Astrocyte (in vitro differentiated cells and primary cell): ENCODE measurements at places on chromosomes 1 and 21. TPM values are rescaled to one million over a fixed set of nuclear protein-coding genes. Genes with fewer than 3 reads are reported as not detected.

DNA sequence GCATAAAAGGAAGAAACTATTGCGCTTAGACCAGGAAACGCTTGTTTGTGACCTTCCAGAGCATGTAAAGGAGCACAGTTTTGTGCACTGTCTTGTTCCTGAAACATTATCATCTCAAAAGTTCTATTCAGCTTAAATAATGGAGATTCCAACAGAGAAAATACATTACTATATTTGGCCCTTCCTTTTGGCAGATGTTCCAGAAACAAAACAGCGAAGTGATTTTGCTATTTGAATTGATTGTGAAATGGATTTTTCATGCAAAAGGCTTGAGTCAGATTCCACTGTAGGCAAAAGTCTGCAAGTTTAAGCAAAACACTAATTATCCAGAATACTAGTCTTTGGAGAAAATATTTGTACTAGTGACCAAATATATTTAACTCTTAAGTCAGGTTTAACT lies 80.3 kb upstream of the PTBP2 start:
- H3K27me3 ChIP-seq = no peaks in the 10 kb centered on the region
- no peaks in the 10 kb centered on the region for H3K36me3 ChIP-seq
- H3K4me1 ChIP-seq = no peaks in the 10 kb centered on the region
- no peak overlapping the region for H3K27ac ChIP-seq
- no peak overlapping the region for H3K4me3 ChIP-seq
- DNase-seq = peak; percentile 10

- no peaks in the 10 kb centered on the region for H3K27me3 ChIP-seq
- H3K27ac ChIP-seq = no peak overlapping the region
- H3K4me3 ChIP-seq = no peak overlapping the region
- H3K4me1 ChIP-seq = no peaks in the 10 kb centered on the region
- H3K36me3 ChIP-seq = no peaks in the 10 kb centered on the region
- no peak for DNase-seq
Measured at GRCh38 chr1:76443217-76443616, 368.7 kb downstream of the ST6GALNAC3 start.

DNA sequence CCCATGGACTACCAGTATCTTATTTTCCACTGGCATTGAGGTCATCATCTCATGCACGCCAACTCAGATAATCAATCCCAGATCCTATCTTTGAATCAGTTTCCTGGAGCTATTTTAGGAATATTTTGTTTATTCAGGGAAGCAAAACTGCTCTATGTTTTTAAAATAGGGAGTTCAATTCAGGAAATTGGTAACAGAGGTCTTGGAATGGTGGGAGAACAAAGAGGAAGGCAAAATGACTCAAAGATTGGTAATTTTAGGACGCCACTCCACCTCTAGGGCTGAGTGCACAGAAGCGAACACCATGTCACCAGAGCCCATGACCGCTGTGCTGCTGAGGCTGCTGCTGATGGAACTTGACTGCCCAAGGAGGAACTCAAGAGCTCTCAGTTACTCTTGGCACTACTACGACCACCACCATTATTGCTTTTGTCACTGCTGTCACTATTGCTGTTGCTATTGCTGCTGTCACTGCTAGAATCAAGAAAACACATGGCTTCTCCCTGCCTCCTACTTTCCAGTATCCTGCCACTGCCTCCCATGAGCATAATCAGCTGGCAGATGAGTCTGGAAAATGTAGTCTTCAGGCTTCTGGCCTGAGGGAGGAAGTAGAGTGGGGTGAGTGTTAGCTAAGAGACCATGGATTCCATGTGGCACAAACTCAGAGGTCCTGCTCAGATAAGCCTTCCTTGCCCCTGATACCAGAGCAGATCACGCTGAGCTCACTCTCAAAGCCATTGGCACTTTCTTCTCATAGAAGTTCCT lies 71.6 kb upstream of the CNIH3 start:
- H3K27me3 ChIP-seq = no peaks in the 10 kb centered on the region
- no peak overlapping the region for H3K4me3 ChIP-seq
- peak; percentile 43 for DNase-seq
- H3K36me3 ChIP-seq = no peaks in the 10 kb centered on the region
- H3K27ac ChIP-seq = peak overlapping the region; percentile 98

- no peak overlapping the region for H3K4me3 ChIP-seq
- H3K27ac ChIP-seq = no peak overlapping the region
- H3K27me3 ChIP-seq = no peaks in the 10 kb centered on the region
- peaks cover 22% of the 10 kb centered on the region for H3K4me1 ChIP-seq
- H3K36me3 ChIP-seq = peaks cover 2% of the 10 kb centered on the region
Measured at GRCh38 chr1:54227891-54228310, 27.9 kb downstream of the MRPL37 start.

ESRRG gene
- total RNA-seq = 0.41 and 0.79 TPM in 2 replicates

FAM177B gene
- total RNA-seq = not detected in 2 replicates

GRCh38 chr1:67078291-67078690 lies 24.3 kb upstream of the SLC35D1 start:
- H3K27me3 ChIP-seq = no peaks in the 10 kb centered on the region
- no peak overlapping the region for H3K4me3 ChIP-seq
- H3K36me3 ChIP-seq = no peaks in the 10 kb centered on the region

GBP4 gene
- total RNA-seq = 0.32 and 0.34 TPM in 2 replicates

- H3K4me3 ChIP-seq = no peak overlapping the region
- no peaks in the 10 kb centered on the region for H3K27me3 ChIP-seq
- H3K27ac ChIP-seq = no peak overlapping the region
- no peaks in the 10 kb centered on the region for H3K36me3 ChIP-seq
Measured at GRCh38 chr1:86472767-86473166, 4.0 kb downstream of the CLCA1 start.

- H3K27me3 ChIP-seq = no peaks in the 10 kb centered on the region
- no peaks in the 10 kb centered on the region for H3K36me3 ChIP-seq
- no peak overlapping the region for H3K27ac ChIP-seq
- H3K4me1 ChIP-seq = peaks cover 34% of the 10 kb centered on the region
Measured at GRCh38 chr1:16112596-16113555, 39.4 kb upstream of the FAM131C start.

GRCh38 chr1:117780687-117781475 lies 148.5 kb downstream of the GDAP2 start:
- no peak for DNase-seq
- no peak overlapping the region for H3K4me3 ChIP-seq
- no peaks in the 10 kb centered on the region for H3K4me1 ChIP-seq
- H3K36me3 ChIP-seq = no peaks in the 10 kb centered on the region
- H3K27me3 ChIP-seq = no peaks in the 10 kb centered on the region

LRRC39 gene
- total RNA-seq = 0.22 and 0.57 TPM in 2 replicates

DNA sequence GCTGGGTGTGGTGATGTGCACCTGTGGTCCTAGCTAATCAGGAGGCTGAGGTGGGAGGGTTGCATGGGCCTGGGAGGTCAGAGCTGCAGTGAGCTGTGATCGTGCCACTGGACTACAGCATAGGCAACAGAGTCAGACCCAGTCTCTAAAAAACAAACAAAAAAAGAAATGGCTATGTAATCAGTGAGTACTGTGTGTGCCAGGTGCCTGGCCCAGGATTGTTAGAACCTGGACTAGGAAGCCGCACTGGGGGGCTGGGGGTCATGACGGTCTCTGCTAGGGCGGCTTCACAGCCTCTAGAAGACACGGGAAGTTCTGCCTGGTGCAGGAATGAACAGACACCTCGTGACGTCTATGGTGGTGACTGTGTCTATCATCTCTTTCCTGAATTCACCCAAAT lies 8.5 kb downstream of the TMEM9 start:
- H3K4me3 ChIP-seq = no peak overlapping the region
- peaks cover 43% of the 10 kb centered on the region for H3K36me3 ChIP-seq
- H3K4me1 ChIP-seq = no peaks in the 10 kb centered on the region
- H3K27me3 ChIP-seq = no peaks in the 10 kb centered on the region
- H3K27ac ChIP-seq = no peak overlapping the region

DNA sequence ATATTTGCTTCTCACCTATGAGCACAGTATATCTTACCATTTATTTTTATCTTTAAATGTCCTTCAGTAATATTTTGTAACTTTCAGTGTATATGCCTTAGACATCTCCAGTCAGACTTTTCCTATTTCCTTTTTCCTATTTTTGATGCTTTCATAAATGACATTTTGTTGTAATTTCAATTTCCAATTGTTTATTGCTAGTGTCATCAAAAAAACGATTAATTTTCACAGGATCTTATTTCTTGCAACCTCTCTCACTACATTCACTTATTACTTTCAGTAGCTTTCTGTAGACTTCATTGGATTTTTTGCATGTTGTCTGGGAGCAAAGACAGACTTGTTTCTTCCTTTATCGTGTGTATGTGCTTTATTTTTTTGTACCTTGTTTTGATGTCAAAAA lies 602.4 kb downstream of the AJAP1 start:
- H3K4me3 ChIP-seq = no peak overlapping the region
- no peak overlapping the region for H3K27ac ChIP-seq
- no peaks in the 10 kb centered on the region for H3K36me3 ChIP-seq

GRCh38 chr1:24256687-24257086 lies 62.5 kb upstream of the GRHL3 start:
- peaks cover 8% of the 10 kb centered on the region for H3K27me3 ChIP-seq
- no peaks in the 10 kb centered on the region for H3K36me3 ChIP-seq
- H3K27ac ChIP-seq = no peak overlapping the region
- no peak overlapping the region for H3K4me3 ChIP-seq

- no peak for DNase-seq
- H3K4me1 ChIP-seq = no peaks in the 10 kb centered on the region
- H3K27ac ChIP-seq = no peak overlapping the region
Measured at GRCh38 chr1:207079706-207080241, 8.9 kb upstream of the C4BPB start.

- no peaks in the 10 kb centered on the region for H3K36me3 ChIP-seq
- H3K4me3 ChIP-seq = no peak overlapping the region
- H3K4me1 ChIP-seq = no peaks in the 10 kb centered on the region
- no peaks in the 10 kb centered on the region for H3K27me3 ChIP-seq
- DNase-seq = no peak
- no peak overlapping the region for H3K27ac ChIP-seq
Measured at GRCh38 chr1:8176279-8176678, 141.6 kb upstream of the SLC45A1 start.

GRCh38 chr1:2271211-2271721 lies 43.1 kb downstream of the SKI start:
- no peak for DNase-seq
- H3K4me1 ChIP-seq = peaks cover 25% of the 10 kb centered on the region
- H3K4me3 ChIP-seq = no peak overlapping the region
- no peaks in the 10 kb centered on the region for H3K27me3 ChIP-seq

WNT9A gene
- total RNA-seq = 2.6 and 4.1 TPM in 2 replicates

LIN28A gene
- total RNA-seq = 16.7 and 43.7 TPM in 2 replicates

- no peak for DNase-seq
- no peak overlapping the region for H3K27ac ChIP-seq
- H3K36me3 ChIP-seq = no peaks in the 10 kb centered on the region
- H3K27me3 ChIP-seq = no peaks in the 10 kb centered on the region
- no peaks in the 10 kb centered on the region for H3K4me1 ChIP-seq
- no peak overlapping the region for H3K4me3 ChIP-seq
Measured at GRCh38 chr1:157882580-157882979, 41.0 kb upstream of the CD5L start.

GRCh38 chr1:245172026-245172425 lies 17.2 kb downstream of the KIF26B start:
- H3K4me3 ChIP-seq = no peak overlapping the region
- no peak overlapping the region for H3K27ac ChIP-seq
- H3K36me3 ChIP-seq = no peaks in the 10 kb centered on the region
- DNase-seq = no peak
- no peaks in the 10 kb centered on the region for H3K4me1 ChIP-seq

GRCh38 chr1:165787741-165788140 lies 19.1 kb upstream of the TMCO1 start:
- no peak overlapping the region for H3K4me3 ChIP-seq
- no peaks in the 10 kb centered on the region for H3K4me1 ChIP-seq
- no peaks in the 10 kb centered on the region for H3K27me3 ChIP-seq
- H3K27ac ChIP-seq = no peak overlapping the region
- DNase-seq = no peak
- no peaks in the 10 kb centered on the region for H3K36me3 ChIP-seq

- H3K27ac ChIP-seq = no peak overlapping the region
- H3K36me3 ChIP-seq = no peaks in the 10 kb centered on the region
- H3K4me1 ChIP-seq = no peaks in the 10 kb centered on the region
Measured at GRCh38 chr1:245301162-245301580, 146.4 kb downstream of the KIF26B start.
